ENCODE measurements at places on chromosomes 4 and X.

GRCh38 chrX:79140731-79141130 lies 3.8 kb upstream of the GPR174 start:
- no peak for DNase-seq

DNA sequence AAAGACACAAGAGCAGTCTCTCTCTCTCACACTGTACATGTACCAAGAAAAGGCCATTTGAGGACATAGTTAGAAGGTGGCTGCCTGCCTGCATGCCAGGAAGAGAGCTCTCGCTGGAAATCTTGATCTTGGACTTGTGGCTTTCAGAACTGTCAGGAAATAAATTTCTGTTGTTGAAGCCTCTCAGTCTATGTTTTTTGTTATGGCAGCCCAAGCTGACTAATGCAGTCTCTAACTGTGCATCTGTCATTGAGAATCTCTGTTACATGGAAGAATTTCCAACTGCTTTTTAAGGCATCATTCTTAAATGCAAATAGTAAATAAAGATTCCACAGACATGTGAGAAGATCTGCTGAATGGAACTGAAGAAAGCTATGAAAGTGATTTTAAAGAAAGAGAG lies 198.3 kb downstream of the PCDH10 start:
- DNase-seq, result no peak

DNA sequence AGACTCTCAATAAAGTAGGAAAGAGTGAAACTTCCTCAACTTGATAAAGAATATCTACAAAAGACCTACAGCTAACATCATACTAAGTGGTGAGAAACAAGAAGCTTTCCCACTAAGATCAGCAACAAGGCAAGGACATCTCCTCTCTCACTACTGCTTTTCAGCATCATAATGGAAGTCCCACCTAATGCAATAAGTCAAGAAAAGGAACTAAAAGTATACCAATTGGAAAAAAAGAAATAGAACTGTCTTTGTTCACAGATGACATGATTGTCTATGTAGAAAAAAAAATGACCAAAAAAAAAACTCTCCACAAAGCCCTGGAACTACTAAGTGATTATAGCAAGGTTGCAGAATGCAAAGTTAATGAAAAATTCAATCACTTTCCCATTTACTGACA lies 25.1 kb upstream of the SH3RF1 start:
- no peak for DNase-seq

- DNase-seq, result peak; percentile 25
Measured at GRCh38 chrX:1466971-1467561, 14.4 kb upstream of the ASMTL start.

DNA sequence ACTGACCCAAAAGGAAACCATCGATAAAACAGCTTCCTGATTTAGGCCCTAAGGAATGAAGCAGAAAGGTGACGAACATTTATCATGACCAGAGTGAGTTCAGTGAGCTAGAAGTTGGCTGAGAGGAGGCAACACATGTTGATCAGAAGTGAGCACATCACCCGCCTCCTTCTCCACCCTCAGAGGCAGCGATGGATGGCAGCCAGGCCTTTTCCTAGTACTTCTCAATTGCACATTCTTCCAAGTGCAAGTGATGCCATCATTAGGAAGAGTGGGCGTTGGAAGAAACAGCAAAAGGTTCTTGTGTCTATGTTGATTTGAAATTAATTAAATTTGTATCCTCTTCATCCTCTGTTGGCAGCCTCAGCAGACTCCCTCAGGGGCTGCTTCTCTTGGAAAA lies 51.7 kb downstream of the TMEM154 start:
- no peak for DNase-seq

DNA sequence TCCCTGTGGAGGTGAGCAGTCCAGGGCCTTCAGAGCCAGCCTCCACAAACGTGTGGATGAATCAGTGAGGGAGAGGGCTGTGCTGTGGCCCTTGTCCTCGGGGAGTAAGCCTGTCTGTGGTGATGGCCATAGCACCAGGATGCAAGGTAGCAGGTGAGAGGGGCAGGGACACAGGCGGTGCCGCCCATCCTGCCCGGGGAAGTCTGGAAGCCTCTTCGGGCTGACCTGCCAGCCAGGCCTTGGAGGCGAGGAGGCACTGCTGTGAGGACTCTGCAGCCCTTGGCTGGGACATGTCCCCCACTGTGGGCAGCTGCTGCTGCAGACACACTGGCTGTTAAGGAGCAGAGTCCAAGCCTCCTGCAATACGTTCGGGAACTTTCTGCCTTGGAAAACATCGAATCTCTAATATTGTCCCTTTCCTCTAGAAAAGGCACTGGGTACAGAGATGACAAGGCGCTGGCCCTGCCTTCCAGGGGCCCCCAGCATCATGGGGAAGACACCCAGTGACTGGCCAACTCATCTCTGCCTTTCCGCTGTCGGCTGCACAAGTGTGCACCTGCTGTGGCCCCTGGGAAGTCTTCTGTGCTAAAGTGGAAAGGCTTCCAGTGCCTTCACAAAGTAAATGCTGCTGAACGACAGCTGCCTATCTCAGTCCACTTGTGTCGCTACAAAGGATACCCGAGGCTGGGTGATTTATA lies 101.4 kb downstream of the ADRA2C start:
- no peak for DNase-seq

- no peak for DNase-seq
Measured at GRCh38 chr4:72320223-72320948, 248.6 kb downstream of the ADAMTS3 start.

DNA sequence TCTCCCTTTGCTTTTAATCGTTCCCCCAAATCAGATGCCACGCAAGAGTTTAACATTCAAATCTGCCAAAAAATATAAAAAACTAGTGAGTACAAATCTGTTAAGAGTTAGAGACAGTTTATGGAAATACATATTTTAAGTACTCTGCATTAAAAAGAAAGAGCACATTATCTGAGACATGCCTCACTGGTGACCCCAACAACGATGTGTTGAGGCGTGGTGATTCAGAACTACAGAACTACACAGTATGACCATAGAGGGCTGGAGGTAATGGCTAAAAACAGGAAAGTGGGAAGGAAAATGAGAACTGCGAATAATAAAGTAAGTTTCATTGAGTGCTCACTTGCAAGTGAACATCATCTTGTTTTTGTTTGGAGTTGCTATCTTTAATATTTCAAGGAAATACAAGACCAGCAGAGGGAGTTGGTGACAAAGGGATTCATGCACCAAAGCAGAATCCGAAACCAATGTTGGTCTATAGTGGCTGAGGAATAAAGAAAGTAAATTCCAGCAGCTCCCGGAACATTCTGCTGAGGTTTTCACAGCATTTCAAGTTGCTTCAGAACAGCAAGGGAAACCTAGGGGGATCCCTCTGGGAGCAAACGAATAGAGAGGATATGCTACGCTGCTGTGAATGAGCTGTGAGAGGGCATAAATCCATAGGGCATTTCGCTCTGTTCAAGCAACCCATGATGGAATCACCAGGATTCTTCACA lies 92.2 kb downstream of the DCHS2 start:
- DNase-seq, result no peak

DNA sequence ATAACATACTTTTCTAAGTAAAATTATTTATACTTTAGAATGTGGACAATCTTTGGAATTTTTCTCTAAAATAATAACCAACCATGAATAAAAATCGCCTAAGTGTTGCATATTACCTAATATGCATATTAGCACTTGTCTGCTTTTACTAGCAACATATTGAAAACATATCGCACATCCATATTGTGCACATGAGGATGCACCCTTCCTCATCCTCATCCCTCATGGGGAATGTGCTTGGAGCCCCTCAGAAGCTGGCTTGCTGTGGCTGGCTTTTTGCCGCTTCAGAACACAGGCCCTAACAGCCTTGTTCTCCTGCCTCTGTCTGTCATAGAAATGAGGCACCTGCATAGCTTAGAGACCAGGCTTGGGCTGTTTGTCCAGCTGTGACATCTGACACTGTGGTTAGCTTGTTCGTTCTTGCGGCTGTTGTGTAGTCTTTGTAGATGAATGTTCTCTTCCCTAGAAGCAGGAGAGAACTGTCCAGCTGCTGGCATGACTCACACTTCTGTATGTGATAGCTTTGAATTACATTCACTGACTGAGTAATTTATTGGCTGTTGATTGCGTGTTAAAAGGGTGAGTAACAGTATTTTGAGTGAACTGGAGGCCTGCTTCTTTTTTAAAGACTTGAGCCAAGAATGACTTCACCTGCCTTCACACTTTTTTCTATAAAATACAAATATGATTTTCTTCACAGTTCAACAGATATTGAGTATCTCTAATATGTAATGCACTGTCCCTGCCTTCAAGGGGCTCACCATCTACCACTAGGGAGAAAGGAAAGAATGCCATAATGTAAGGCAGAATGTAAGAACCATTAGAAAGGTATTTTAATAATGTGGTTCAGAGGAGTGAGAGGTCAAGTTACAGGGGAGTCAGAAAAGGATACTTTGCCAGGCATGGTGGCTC lies 81.9 kb downstream of the HMGB2 start:
- no peak for DNase-seq

DNA sequence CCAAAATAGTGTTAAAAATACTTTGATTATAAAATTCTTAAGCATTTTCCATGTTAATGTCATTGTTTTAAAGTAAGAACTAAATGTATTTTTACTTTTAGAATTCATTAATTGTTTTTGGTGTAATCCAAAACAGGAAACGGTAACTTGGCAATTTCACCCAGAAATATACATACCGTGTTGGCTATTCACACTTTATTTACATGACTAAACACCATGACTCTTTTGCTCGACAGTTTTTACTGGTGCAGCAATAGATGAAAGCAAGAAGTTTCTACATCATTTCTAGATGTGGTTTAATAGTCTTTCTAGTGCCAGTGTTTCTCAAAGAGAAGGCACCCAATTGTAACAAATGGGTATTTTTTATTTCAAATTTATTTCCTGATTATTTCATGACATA lies 25.6 kb upstream of the MAGEA1 start:
- no peak for DNase-seq

DNA sequence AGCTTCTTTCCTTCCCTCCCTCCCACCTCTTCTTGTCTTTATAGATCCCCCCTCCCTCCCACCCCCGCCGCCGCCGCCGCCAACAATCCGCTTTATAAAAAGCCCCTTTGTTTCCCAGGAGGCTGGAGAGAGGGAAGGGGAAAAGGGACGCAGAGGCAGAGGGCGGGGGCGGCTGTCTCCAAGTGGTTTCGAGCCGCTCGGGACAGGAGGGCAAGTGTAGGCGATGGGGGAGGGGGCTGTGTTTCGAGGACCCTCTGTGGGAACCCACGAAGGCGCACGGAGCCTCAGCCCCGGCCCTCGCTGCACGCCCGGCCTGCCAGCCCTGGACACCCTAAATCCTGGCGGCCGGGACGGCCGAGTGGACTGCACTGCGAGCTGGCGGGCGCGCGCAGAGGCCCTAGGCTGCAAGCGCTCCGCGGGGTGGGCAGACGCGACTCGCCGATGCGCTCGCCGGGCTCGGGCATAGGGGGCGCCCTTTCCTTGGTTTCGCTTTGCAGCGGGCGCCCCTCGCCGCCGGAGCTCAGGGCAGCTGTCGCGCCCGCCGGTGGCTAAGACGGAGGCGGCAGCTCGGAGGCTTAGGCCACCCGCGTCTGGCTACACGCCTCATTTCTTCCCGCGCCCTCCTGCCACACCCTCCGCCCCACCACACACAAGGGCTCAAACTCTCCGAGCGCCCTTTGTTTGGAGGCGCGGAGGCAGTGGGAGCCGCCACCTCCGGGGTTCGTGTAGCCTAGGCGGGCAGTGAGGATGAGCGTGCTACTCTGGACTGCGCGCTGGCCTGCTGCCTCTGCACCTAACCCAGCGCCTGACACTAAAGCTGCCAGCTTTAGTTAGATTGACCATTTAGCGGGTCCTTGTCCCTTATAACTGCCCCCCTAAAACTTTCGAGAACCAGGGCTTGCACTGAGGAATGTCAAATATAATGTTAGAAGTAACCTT lies 2.2 kb downstream of the MAMLD1 start:
- DNase-seq, result peak; percentile 44

- no peak for DNase-seq
Measured at GRCh38 chr4:75545526-75545925, 10.3 kb upstream of the ODAPH start.

- DNase-seq, result no peak
Measured at GRCh38 chr4:185902654-185903053, 90.7 kb upstream of the SORBS2 start.

- no peak for DNase-seq
Measured at GRCh38 chr4:144646523-144647094, 653 bp downstream of the HHIP start.

GRCh38 chr4:139763672-139764071 lies 98.1 kb downstream of the MGST2 start:
- DNase-seq, result no peak

DNA sequence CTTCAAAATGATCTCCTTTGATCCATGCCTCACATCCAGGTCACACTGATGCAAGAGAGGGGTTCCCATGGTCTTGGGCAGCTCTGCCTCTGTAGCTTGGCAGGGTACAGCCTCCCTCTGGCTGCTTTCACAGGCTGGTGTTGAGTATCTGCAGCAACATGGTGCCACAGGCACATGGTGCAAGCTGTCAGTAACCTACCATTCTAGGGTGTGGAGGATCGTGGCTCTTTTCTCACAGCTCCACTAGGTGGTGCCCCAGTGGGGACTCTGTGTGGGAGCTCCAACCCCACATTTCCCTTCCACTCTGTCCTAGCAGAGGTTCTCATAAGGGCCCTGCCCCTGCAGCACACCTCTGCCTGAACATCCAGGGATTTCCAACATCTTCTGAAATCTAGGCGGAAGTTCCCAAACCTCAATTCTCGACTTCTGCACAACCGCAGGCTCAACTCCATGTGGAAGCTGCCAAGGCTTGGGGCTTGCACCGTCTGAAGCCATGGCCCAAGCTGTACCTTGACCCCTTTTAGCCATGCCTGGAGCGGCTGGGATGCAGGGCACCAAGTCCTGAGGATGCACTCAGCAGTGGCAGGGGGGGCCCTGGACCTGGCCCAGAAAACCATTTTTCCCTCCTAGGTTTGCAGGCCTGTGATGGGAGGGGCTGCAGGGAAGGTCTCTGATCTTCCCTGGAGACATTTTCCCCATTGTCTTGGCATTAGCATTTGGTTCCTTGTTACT lies 137.8 kb upstream of the NUDT6 start:
- DNase-seq, result no peak

- no peak for DNase-seq
Measured at GRCh38 chr4:36445480-36445879, 164.1 kb downstream of the DTHD1 start.

- DNase-seq, result no peak
Measured at GRCh38 chr4:34619531-34620162, 1624.7 kb downstream of the ARAP2 start.

- no peak for DNase-seq
Measured at GRCh38 chrX:119895843-119896326, at the start of gene AKAP14. Gene AKAP14, plus strand, starts transcription at chrX:119895893. Its CDS starts 7,331 bp downstream, at chrX:119903224.

DNA sequence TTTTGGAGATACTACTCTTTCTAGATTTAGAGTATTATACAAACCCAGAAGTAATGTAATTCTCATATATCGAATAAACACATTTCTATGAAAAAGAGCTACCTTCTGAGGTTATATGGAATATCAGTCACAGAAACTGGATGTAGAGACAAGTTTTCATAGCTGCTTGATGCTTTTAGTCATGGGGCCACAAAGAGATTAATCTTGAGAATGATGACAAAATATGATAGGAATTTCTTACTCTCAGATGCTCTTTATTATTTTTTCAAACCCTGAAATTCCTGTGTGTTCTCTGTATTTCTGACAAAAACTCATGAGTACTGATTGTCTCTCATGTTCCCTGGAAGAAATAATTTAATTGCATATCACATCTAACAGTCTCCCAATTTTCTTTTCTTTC lies 662.5 kb downstream of the RAPGEF2 start:
- DNase-seq, result no peak

GRCh38 chr4:8851321-8852117 lies 20.1 kb downstream of the HMX1 start:
- no peak for DNase-seq
